ENCODE measurements at places on chromosomes 12 and 14. TPM values are rescaled to one million over a fixed set of nuclear protein-coding genes. Genes with fewer than 3 reads are reported as not detected.

Gene ABCD2
- 8.5 TPM for total RNA-seq

Gene OVCH1
- 0.07 TPM for total RNA-seq

GRCh38 chr14:41608681-41609390 is 2.2 kb downstream of the LRFN5 start:
- no peak for DNase-seq

DNA sequence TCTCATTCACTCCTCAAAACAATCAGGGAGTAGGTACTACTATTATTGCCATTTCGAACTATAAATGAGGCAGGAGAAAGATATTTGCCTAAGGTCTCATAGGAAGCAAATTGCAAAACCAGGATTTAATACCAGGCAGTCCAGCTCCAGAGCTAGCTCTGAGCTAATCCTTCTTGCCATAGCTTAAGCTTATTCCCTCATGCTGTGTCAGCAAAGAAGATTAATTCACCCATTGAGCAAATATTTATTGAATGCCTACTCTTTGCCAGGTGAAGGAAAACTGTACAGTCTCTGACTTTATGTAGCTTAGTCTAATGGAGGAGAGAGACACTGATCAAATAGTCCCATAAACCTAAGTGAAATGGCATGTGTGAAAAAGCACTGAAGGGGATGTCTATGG is 19.5 kb downstream of the KCNA5 start:
- no peak for DNase-seq

Gene TBX5
- 73.5 TPM for total RNA-seq

- DNase-seq: no peak
These were observed 367.1 kb upstream of the FAR2 start for GRCh38 chr12:28781671-28782652.

Gene BRAP
- total RNA-seq: 16.4 TPM

GRCh38 chr14:55411426-55412389 is at the start of gene ATG14:
Gene ATG14, minus strand, starts transcription at chr14:55411830. Its CDS starts 8 bp downstream, at chr14:55411822.
- peak; percentile 88 for DNase-seq

Gene TAS2R8
- total RNA-seq: not detected

Gene APOF
- not detected for total RNA-seq

GRCh38 chr14:92040431-92041051 is 682 bp upstream of the TRIP11 start:
- DNase-seq: no peak
